ENCODE measurements at places on chromosomes 11 and 22.
A peak's percentile ranks its signal among the peaks of the same experiment; 100 is the strongest.

DNA sequence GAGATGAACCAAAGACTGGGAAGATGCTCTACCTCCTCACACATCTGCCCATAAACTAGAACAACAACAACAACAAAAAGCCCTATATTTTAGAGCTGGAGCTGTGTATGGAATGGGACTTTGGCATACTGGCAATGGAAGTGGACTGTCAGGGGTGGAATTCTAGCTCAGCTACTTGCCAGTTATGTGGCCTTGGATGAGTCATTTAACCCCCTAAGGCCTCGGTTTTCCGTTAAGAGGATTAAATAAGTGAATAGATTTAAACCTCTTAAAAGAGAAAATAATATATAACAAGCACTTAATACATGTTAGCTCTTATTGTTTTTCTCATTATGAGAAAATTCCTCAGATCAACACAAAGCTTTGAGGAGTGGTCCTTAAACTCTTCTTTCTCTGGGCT, 195.0 kb downstream of the KIF18A start:
- DNase-seq = no peak

- DNase-seq = no peak
These were observed 1.8 kb upstream of the PDE3B start for GRCh38 chr11:14641801-14642200.

- no peak for DNase-seq
These were observed 17.7 kb upstream of the OLFML1 start for GRCh38 chr11:7467652-7468051.

- no peak for DNase-seq
These were observed 85.9 kb downstream of the PAX6 start for GRCh38 chr11:31725176-31725575.

DNA sequence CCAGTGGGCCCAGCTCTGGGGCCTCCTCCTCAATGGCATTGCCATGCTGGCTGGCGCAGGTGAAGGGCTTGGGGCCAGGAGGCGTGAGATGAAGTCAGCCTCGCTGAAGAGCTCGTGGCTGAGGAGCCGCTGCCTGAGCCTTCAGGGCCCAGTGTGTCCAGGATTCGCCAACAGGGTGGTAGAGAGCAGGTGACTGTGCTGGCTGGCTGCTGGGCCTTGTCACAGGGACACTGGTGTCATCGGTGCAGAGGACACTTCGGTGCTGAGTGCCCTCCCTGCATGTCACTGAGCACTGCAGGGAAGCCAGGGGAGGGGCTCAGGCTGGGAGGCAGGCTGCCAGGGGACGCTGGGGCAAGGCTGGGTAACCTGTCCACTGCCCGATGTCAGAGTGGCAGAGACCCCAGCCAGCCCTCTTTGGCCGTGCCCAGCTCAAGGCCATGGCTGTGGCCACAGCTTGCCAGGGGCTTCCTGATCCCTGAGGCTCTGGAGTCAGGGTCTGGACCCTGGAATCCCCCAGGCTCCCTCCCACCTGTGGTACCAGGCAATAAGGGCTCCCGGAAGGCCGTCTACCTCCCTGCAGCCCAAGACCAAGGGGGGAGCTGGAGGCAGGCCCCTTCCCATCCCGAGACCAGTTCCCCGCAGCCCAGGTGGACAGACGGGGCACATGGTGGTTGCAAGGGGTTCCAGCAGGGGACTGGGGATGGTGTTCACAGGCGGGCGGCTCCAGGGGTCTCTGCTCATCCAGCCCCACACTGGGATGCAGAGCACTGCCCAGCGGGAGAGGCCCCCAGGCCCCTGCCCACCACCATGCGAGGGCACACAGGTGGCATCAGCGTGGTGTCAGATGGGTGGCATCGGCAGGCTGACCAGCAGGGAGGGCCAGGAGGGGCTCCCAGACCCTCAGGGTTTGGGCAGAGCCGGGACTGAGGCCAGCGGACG, 63.9 kb downstream of the ARFGAP3 start:
- DNase-seq = no peak

DNA sequence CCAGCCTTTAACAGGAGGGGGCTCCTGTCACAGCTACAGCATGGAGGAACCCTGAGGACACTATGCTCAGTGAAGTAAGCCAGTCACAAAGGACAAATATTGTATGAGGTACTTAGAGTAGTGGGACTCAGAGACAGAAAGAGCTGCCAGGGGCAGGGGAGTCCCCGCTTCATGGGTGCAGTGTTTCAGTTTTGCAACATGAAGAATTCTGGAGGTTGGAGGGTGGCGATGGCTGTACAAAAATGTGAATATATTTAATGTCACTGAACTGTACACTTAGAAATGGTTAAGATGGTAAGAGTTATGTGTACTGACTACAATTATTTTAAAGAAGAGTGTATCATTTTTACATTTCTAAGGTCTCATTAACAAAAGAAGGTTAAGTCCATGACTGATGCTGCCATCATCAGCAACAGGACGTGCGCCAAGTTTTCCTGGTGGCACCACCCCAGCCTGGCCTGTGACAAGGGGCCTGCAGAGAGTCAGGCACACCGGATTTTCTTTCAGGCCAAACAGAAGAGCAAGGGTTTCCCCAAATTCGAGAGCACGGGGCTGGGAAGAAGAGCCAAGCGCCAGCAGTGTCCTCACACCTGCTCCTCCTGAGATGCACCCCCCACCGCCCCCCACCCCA, 22.1 kb downstream of the YPEL1 start:
- no peak for DNase-seq

DNA sequence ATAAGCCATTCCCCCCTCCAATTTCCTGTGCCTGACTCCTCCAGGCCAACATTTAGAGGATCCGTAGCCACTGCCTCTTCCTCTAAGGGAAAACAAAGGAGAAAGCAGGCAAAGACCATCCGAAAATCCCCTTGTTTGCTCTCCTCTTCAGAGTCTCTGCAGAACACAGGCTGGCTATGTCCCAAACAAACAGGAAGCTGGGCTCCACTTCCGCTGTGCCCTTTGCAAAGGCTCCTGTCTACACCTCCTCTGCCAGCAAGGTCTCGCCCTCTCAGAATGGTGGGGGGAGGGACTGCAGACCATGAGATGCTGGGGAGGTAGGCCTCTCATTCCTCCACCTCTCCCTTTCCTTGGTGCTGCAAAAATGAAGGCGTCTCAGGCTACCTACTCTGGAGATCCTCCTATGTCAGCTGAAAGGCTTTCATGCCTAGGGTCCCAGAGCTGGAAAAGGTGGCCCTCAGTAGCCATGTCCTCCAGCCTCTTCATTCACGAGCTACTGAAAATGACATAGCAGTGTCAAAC, 596.2 kb downstream of the BUD13 start:
- DNase-seq = no peak

- no peak for DNase-seq
These were observed 7.9 kb downstream of the C2CD3 start for GRCh38 chr11:74162681-74163467.

GRCh38 chr11:2549080-2549479, 104.3 kb downstream of the KCNQ1 start:
- no peak for DNase-seq

- DNase-seq = peak; percentile 59
These were observed 34.4 kb upstream of the RCN1 start for GRCh38 chr11:32056438-32056837.

GRCh38 chr22:47121791-47122190, 359.3 kb downstream of the TBC1D22A start:
- DNase-seq = no peak

DNA sequence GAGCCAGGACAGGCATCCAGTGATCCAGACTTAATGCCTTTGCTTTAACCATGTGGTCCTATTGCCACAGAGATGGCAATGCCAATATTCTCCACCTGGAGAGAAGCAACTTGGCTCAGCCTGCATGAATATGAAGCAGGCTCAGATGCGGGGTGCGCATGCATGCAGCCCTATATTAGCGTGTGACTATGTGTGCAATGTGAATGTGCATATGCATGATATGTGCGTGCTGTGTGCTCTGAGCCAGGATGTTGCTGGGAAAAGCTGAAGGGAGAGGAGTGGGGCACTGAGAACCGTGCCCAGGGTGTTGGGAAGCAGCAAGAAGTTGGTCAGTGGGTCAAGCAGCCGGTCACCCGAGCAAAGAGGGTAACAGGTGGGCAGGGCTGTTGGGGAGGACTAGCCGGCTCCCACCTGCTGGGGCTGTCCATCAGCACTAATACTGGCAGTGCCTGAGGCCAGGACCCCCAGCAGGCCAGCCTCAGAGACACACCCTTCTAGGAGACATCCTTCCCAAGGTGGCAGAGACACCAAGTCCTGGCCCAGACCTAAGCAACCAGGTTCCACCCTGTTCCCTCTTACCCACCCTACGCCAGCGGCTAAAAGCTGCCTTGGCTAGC, 24.8 kb upstream of the MYOD1 start:
- no peak for DNase-seq

GRCh38 chr11:32255841-32256240, 165.0 kb downstream of the RCN1 start:
- no peak for DNase-seq

- no peak for DNase-seq
These were observed 156.7 kb downstream of the CTTN start for GRCh38 chr11:70555078-70555477.

DNA sequence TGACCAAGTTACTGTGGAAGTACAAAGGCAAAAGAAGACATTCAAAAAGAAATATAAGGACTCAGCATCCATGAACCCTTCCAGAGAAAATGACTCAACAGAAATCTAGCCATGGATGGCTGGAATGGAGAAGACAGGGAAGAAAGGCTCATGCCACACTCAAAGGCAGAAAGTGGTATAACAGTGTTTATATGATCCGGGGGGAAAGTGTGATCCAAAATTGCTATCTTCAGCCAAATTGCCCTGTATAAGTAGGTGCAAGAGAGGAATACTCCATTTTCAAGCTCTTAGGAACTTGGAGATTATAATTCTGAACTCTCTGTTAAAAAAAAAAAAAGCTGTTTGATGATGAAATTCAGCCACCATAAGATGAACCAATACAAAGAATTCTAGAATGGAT, 81.8 kb upstream of the TENM4 start:
- no peak for DNase-seq

GRCh38 chr11:72305891-72306585, 62.1 kb upstream of the PHOX2A start:
- no peak for DNase-seq

- DNase-seq = peak; percentile 86
These were observed 76.9 kb upstream of the CTSC start for GRCh38 chr11:88414385-88414861.

DNA sequence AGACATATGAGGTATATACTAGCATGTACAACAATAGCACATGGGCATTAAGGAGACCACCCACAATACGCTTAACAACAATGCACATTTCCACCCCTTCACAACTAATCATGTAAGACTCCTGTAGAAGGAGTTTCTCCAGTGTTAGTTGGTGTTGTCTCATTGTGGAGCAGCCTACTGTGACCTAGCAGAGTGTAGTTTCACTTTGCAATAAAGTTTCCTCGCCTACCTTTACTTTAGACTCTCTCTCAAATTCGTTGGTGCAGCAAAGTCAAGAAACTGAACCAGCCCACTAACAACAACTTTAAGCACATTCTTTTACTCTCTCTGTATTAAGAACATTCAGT, 863.6 kb downstream of the FAM181B start:
- DNase-seq = no peak

GRCh38 chr11:69131121-69131566, 24.6 kb upstream of the SMIM38 start:
- no peak for DNase-seq

GRCh38 chr11:61375761-61376108, 13.6 kb downstream of the TMEM138 start:
- DNase-seq = no peak

GRCh38 chr11:18789942-18790341, 1.7 kb downstream of the PTPN5 start:
- no peak for DNase-seq

DNA sequence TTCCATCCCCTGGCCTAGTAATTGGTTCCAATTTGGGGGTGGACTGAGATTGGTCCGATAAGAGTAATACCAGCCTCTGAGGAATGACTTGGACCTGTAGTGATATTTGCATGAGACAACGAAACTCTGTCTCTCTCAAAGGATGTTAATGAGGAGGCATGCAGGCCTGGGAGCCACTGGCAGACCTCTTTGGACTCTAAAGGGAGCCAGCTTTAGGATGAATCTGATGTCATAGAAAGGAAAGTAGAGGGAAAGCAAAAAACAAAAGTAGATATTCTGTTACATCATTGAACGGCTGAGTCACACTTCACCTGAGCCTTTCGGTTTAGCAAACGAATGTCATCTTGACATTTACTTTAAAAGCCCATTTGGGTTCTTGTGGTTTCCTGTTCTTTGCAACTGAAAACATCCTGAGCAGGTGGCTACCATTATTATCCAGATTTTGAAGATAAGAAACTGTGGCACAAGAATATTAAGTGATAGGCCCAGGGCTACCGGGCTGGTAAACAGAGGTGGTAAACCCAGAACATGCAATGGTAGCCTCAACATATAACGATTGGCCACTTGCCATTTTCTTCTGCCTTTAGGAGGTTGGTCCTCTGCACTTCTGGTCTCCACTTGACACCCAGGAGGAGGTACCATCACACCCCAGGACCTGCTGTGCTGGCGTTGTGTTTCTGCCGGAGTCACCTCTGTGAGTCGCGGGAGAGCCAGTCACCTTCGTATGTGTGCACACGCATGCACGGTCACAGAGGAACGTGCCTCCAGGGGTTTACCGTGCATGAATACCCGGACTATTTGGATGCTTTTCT, 42.7 kb downstream of the RTL6 start:
- peak; percentile 4 for DNase-seq

GRCh38 chr11:107263844-107264563, 193.6 kb downstream of the CWF19L2 start:
- no peak for DNase-seq

- DNase-seq = no peak
These were observed 6.2 kb upstream of the SREBF2 start for GRCh38 chr22:41826430-41827383.

DNA sequence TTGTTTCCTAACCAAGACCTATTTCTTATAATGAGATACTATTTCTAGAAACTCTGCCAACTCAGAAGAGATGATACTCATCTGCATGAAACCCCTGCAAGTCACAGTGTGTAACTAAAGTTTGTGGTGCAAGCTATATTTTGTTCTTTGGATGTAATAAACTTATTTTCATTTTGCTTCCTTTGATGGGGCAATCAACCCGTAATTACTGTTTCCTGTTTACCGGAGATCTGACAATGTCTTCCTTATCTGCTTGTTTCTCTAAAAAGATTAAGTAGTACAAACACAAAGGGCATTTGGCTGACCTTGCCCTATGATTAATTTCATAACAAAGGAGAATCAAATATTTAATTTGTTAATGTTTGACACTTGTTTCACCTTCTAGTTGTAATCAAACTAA, 846.6 kb upstream of the ANO3 start:
- DNase-seq = no peak

DNA sequence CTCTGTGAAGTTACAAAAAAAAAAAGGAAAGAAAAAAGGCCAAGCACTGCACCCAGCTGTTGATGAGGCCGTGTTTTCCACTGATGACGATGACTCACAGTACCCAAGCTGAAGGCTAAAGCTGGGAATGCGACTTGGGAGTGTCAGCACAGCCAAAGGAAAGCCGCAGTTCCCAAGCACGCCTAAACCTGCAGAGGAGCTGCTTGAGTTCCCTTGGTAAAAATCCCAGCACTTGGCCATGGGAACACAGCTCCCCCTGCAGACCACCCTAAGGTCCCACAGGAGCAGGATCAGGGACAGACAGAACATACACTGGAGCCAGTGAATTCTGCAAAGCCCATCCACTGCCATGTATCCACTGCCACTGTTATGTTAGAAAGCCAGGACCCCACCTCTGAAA, 39.9 kb downstream of the SERGEF start:
- peak; percentile 52 for DNase-seq
